ENCODE measurements at places on chromosomes 2 and 18. TPM values are rescaled to one million over a fixed set of nuclear protein-coding genes. Genes with fewer than 3 reads are reported as not detected.

DNA sequence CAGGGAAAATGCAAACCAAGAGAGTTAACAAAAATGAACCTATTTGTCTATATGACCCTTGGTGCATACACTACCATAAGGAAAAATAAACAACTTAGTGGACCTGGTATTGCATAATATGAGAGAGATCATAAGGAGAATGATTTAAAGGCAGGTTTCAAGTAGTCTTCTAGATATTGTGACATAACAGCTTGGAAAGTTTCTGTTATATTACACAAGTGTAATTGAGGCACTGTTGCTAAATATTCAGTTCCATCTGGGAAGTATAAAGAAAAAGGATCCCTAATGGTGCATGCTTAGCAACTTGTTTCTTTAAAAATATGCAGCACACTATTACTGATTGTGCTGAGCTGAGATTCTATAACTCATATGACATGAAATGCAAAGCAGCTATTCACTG is 252.2 kb upstream of the SPHKAP start:
- DNase-seq, result no peak

DNA sequence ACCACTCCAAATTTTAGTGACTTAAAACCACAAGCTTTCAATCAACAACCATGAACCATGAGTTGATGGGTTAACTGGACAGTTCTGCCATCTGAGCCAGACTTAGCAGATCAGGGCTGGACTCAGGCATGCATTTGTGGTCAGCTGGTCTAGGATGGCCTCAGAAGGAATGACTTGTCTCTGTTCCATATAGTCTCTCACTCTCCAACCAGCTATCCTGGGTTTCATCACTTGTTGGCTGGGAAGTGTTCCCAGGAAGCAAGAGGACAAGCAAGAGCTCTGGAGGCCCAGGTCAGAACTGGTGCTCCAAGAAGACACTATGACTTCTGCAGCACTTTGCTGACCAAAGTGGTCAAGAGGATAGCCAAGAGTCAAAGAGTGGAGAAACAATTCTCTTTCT is 17.5 kb upstream of the MAP3K20 start:
- DNase-seq, result no peak

- DNase-seq, result no peak
Measured at GRCh38 chr18:59101830-59102414, 37.8 kb upstream of the SEC11C start.

Gene RPRM
- polyA plus RNA-seq, result 0.43 TPM

Gene ZNF804A
- not detected for polyA plus RNA-seq

GRCh38 chr2:239394346-239394945 is 6.4 kb downstream of the HDAC4 start:
- no peak for DNase-seq

Gene HOXD8
- polyA plus RNA-seq, result not detected

Gene GDF7
- polyA plus RNA-seq, result 0.05 TPM

DNA sequence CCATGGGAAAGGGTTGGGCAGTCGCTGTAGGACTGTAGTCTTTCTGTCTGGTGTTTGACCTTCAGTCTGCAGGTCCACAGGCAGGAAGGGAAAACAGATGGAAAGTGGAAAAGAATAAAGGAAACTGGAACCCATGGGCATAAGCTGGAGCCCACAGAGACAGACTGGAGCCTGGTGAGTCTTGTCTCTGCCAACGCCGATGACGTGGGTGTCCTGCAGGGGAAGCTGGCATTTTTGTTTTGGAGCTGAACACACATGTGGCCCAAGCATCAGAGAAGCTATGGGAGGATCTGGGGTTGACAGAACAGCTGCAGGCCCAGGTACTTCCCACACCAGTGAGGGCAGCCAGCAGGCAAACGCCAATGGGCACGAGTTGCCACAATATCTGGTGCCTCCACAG is 28.2 kb upstream of the SOCS6 start:
- DNase-seq, result no peak

Data from naive thymus-derived CD8-positive, alpha-beta T cell (primary cell).